Panc1 (cell line): ENCODE measurements at places on chromosomes 6 and 20.

DNA sequence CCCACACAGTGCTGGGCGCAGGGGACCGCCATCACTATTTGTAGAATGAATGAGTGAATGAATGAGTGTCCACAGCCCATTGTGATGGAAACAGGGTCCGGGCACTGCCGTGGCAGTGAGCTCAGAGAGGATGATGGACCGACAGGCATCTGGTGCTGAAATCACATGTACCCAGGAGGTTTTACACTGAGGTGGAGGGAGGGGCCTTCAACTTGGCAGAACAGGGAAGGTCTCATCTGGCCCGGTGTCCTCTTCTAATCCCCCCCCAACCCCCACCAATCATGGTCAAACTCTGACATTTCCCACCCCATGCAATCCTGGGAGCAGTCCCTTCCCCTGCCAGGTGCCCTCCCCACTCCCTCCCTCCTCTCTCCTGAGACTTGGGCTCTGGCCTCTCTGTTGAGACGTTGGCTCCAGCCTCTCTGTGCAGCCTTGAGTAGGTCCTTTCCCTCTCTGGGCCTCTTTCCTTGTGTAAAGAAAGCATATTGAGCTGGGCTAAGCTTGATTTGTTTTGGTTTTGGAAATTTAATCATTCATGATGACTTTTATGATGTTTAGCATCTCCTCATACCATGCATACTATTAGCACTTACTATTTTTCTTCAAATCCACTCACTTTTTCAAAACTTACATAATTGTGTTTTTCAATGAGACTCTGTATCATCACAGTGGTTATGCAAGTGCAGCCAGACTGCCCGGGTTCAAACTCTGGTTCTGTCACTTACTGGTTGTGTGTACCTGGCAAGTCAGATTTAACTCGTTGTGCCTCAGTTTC is 10.8 kb downstream of the KIAA1755 start:
- no peak for DNase-seq

GRCh38 chr6:37524025-37524969 is 24.6 kb upstream of the CCDC167 start:
- no peak for DNase-seq

- DNase-seq: no peak
Observed at GRCh38 chr6:42696526-42697267, 25.7 kb downstream of the PRPH2 start.

- DNase-seq: no peak
Observed at GRCh38 chr20:47120346-47120936, 225.8 kb downstream of the EYA2 start.

DNA sequence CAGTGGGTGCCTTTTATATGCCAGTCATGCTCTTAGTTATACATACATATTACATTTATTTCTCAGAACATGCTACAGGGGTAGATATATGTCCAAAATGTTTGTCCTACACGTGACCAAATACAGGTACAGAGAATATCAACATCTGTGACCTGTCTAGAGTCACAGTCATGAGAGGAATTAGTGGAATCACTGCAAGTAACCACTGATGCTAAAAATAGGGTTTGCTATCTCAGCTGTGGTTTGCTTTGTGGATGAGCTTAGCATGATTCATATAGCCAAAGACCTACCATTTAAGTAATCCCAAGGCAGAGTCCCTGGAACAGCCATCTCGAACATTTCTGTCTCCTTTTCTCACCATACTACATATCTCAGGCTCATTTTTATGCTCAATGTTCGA is 32.3 kb downstream of the GSTA3 start:
- peak; percentile 65 for DNase-seq
